ENCODE measurements at places on chromosomes 11 and 22.

GRCh38 chr22:46040471-46041465, 63.8 kb upstream of the WNT7B start:
- DNase-seq = peak; percentile 23

DNA sequence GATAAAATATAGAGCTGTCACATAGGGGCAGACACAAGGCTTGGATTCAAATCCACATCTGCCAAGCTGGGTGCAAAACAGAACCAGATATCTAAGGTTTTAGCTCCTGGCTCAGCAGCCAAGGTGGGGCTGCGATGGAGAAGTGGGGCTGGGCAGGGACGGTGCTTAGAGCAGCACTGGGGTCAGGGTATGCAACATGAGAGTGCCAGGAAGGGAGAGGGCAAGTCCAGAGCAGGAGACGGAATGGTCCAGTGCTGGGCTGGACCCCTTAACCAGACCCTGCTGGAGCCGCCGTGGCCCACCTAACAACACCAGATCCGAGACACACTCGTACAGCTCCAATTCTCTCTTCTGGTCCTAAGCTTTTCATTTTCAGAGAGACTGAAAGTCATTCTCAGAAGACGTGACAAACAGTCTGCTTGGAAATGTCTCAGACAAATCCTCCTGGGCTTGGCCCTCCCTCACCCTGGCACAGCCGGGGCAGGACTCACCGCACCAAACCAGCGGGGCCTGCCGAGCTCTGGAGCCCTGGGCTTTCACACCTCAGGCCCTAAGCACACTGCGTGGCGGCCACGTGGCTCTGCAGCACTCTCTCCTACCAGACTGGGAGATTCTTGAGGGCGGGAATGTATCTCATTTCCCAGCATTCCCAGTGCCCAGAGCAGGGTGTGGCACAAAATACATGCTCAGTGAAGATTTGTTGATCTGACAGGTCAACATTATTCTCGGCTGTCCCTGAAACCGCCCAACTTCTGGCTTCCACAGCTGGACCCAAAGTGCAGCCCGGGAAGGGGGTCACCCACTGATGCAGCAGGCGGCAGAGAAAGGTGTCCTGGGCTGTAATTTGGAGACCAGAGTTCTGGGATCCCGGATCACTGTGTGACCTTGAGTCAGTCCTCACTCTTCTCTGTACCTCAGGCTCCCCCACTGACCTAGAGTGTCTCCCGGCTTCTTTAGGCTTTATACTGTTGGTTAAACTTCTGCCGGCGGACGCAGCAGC, 11.6 kb downstream of the LRRC32 start:
- no peak for DNase-seq

- no peak for DNase-seq
These were observed 15.6 kb upstream of the CRYBB3 start for GRCh38 chr22:25183949-25184619.

DNA sequence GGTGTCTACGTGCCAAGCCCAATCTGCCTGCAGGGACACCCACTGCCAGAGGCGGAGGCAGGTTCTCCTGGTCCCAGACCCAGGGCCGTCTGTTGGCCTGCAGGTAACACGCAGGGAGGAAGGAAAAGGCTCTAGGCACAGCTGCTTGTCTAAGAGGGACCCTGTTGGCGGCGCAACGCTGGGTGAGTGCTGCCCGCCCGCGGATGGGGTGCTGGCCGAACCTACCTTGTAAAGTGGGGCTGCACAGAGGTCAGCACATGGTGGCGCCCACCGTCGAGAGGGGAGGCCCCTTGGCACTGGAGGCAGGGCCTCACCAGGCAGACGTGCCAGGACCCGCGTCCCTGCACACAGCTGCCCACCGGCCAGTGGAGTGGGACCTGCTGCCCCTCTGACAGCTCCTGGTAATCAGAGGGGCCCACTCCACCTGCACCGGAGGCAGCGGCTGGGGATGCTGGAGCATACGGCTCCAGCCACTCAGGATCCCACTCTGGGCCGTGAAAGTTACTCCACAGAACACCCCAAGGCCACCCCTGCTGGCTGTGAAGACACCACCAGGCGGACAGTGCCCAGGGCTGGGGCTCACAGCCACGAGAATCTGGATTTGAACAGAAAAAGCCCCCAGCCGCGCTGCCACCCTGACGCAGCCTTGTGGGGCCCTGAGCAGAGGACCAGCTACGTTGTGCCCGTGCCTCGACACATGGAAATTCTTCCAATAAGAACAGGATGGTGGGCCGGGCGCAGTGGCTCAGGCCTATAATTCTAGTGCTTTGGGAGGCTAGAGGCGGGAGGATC, 24.0 kb downstream of the TBX1 start:
- no peak for DNase-seq

DNA sequence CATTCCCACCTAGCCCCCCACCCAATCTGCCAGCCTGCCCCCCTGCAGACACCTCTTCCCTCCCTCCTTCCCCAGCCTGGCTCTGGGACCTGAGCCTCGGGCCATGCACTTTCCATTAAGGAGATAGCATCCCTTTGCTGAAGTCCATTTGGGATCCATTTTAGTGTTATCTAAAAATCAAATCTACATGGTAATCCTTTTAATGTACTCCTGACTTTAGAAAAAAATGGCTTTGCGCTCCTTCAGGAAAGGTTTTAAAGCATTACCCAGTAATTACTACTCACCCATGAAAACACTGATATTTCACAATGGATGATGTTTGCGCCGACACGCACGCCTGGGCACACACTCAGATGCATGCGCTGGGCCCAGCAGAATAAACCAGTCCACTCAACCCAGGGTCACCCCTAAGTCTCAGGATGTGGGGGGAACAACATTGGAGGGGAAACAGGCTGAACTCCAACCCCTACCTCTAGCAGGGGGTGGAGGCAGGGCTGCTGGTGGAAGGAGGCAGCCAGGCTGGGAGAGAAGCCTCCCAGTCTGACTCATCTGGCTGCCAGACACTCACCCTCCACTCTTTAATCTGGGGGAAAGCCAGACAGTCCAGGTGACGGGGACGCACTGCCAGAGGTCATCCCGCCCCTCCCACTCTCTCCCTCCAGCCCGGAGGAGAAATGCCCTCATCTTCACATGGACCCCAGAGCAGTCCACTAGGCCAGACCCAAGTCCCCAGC, 29.8 kb downstream of the LMO1 start:
- no peak for DNase-seq

DNA sequence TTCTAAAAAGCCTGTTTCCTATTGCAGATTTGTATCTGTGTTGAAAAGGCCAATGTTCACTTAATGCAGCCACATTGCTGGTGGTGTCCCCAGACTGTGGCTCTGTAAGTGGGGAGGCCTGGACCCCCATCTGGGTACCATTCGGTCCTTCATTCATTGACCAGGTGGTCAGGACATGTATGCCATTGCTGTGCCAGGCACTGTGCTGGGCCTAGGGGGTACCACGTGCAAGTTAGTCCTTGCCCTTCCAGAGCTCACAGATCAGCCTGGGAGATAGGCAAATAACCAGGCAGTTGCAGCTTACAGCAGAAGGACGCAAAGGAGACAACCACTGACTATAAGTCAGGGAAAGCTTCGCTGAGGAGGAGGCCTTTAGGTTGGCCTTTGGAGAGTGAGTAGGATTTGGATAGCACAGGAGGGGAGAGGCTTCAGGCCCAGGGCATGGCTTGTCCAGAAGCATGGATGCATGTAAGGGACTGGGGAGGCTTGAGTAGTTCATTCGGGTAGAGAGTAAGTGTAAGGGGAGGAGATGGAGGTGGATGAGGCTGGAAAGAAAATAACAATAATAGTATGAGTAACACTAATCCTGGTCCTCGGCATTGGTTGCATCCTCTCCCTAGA, 5.0 kb downstream of the PRDM11 start:
- no peak for DNase-seq

DNA sequence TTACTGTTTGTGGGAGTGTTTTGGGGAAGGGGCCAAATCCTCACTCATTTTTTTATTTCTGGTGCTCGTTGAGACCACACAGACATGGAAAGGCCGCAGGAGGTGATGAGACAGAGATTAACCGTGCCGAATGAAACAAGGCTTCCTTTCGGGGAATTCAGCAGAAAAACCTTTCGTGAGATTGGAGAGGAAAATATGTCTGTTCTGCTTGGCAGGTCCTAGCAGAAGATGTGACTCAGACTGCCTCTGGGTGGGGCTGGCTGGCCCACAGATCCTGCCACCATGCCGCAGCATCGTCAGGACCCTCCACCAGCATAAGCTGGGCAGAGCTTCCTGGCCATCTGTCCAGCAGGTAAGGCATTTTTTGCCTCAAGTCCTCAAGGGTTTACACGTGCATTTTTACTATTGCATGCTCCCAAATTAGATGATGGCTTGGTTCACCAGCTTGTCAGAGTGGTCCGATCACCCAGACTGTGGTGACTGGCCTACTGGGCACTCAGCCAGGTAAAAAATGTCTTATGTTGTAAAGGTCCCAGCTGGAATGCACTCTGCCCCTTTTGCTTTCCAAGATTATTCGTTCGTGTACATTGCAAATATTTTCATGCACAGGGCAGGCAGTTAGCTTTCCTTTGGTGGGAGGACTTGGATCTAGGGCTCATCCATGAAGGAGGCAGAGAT, 1.5 kb downstream of the DDB2 start:
- peak; percentile 41 for DNase-seq
